ENCODE measurements at places on chromosomes 5 and 9. TPM values are rescaled to one million over a fixed set of nuclear protein-coding genes. Genes with fewer than 3 reads are reported as not detected.

- DNase-seq, result no peak
Measured at GRCh38 chr5:14593326-14594021, 11.9 kb downstream of the OTULINL start.

GRCh38 chr5:158951436-158952247, 148.1 kb downstream of the EBF1 start:
- DNase-seq, result no peak

The PCDHB9 gene
- 0.71 TPM for total RNA-seq

The GRIN3A gene
- not detected for total RNA-seq
